ENCODE measurements at places on chromosomes 2 and 18.
A peak's percentile ranks its signal among the peaks of the same experiment; 100 is the strongest.

DNA sequence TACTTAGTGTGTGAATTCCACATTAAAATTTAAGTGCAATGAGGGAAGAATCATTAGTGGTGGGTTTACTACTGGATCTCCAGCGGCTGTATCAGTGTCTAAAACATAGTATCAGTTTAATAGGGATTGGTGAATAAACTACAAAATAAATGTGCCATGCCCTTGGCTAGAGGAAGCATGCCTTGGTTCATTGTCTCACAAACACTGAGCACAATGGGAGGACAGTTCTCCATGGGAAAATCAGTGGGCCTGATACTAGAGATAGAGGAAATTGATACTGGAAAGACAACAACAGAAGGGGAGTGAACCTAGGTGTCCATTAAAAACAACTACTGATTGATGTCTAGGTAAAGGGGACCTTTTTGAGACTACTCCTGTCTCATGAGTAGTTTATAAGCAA is 971.6 kb downstream of the SUCLG1 start:
- no peak for DNase-seq

GRCh38 chr2:1125217-1125616 is 174.6 kb downstream of the SNTG2 start:
- DNase-seq, result no peak

GRCh38 chr18:5717256-5717655 is 173.5 kb upstream of the EPB41L3 start:
- DNase-seq, result no peak

DNA sequence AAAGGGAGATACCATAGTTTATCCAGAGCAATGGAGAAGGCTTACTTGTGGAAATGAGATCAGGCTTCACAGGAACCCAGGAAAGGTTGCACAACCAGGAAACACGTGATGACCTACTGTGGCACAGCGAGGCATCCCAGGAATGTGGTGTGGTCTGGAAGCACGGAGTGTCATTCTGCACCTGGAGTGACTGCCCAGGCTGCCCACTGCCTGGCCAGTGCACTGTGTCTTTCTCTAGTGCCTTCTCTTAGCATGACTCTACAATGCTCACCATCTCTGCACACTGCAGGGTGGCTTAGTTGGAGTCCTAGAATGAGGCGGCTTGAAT is 48.9 kb downstream of the CHST9 start:
- no peak for DNase-seq

DNA sequence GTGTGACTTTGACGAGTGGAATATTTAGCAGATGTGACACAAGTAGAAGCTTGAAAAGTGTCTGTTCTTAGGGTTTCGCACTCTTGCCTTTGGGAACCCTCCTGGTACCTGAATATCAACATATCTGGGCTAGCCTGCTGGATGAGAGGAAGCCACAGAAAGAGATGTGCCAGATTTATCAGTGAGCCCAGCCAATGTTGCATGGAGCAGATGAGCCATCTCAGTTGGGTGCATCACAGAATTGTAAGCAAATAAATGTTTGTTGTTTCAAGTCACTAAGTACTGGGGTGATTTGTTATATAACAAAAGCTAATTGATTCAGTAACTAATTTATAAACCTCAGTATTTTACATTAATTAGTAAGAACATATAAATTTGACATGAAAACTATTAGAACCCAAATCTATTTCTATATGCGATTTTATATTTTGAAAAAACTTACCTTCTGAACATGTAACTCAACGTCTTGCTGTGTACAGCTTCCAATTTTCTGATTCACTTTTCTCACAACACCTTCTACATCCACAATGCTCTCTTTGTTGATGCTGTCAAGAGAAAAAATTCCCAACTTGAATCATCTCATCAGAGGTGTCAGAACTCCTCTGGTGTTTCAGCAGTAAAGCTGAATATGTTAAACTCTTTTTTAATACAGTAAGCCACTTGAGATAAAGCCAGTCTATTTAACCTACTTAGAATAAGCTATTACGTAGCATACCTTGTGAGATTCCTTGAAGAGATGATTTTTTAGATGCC is 42.3 kb downstream of the DARS1 start:
- no peak for DNase-seq

- DNase-seq, result no peak
Measured at GRCh38 chr2:40261042-40261441, 190.8 kb downstream of the SLC8A1 start.

- DNase-seq, result no peak
Measured at GRCh38 chr2:200317975-200318374, 11.5 kb downstream of the SPATS2L start.

- no peak for DNase-seq
Measured at GRCh38 chr2:188303363-188304031, 11.8 kb downstream of the GULP1 start.

DNA sequence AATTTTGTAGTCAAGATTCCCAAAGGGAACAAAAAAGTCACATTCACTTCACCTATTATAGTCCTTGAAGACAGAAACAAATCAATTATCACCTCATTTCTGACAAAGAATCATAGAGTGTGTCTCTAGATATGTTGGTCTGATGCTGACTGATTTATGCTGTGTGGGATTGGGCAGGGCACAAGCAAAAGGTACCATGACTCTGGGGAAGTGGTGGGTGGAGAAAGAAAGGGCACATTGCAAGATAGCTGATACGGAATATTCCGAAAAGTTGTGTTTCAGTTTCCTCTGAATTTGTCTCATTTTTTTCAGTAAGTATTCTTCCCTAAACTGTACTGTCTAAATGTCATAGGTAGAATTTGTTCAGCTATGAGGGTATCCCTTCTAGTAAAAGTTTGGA is 268.0 kb downstream of the MREG start:
- no peak for DNase-seq

GRCh38 chr2:217090024-217090473 is 230.2 kb upstream of the TNP1 start:
- no peak for DNase-seq

GRCh38 chr2:68934021-68934420 is 18.7 kb downstream of the GKN2 start:
- no peak for DNase-seq

DNA sequence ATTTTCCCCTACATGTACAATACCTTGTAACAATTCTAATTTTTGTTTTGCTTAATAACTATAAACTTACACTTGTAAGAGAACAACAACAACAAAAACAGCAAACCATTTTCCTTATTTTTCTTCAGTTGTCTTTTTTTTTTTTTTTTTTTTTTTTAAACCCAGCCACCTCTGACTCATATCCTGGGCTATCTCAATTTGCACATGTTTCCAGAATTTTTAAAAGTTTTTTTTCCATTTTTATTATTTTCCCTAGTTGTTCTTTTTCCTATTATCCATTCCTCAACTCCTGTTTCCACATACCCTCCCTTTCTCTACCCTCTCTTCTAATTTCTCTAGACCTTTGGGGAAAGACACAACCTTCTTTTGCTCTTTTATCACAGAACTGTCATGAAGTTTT is 112.5 kb downstream of the EFEMP1 start:
- DNase-seq, result no peak

GRCh38 chr2:32522770-32523169 is 105.1 kb upstream of the TTC27 start:
- no peak for DNase-seq

- no peak for DNase-seq
Measured at GRCh38 chr2:159476329-159476728, 140.0 kb downstream of the BAZ2B start.

DNA sequence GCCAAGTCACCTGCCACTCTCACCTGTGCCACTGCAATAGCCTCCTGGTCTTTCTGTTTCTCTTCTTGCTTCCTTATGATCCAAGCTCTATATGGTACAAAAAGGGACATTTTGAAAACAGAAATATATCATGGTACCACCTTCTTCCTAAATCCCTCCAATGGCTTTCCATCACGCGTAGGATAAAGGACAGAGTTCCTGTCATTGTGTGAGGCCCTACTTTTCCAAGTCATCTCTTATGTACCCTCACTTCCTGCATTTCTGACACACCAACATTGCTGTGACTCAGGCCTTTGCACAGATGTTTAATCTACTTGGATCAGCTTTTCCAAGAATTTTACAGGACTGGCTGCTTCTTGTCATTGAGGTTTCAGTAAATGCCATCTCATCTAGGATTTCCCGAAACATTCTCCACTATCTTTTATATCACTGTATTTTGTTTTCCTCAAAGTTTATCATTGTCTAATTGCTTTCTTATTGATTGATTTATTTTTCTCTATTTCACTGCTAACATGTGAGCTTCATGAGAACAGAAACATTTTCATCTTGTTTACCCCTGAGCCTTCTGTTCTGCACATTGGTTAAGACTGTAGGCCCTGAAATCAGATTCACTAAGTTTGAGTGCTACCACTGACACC is 426.1 kb upstream of the FANCL start:
- DNase-seq, result no peak

DNA sequence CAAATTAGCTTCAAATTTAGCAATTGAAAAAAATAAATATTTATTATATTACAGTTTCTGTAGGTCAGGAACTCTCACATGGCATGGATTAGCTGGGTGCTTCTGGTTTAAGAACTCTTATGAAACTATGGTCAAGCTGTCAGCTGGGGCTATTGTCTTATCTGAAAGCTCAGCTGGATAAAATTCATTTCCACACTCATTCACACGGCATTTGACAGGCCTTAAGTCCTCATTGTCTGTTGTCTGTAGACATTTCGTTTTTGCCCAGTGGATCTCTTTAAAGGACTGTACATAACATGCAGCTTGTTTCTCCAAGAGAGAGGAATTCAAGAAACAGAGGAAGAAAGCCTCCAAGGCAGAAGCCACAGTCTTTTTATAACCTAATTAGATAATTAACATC is 1556.8 kb upstream of the SLC39A10 start:
- no peak for DNase-seq

DNA sequence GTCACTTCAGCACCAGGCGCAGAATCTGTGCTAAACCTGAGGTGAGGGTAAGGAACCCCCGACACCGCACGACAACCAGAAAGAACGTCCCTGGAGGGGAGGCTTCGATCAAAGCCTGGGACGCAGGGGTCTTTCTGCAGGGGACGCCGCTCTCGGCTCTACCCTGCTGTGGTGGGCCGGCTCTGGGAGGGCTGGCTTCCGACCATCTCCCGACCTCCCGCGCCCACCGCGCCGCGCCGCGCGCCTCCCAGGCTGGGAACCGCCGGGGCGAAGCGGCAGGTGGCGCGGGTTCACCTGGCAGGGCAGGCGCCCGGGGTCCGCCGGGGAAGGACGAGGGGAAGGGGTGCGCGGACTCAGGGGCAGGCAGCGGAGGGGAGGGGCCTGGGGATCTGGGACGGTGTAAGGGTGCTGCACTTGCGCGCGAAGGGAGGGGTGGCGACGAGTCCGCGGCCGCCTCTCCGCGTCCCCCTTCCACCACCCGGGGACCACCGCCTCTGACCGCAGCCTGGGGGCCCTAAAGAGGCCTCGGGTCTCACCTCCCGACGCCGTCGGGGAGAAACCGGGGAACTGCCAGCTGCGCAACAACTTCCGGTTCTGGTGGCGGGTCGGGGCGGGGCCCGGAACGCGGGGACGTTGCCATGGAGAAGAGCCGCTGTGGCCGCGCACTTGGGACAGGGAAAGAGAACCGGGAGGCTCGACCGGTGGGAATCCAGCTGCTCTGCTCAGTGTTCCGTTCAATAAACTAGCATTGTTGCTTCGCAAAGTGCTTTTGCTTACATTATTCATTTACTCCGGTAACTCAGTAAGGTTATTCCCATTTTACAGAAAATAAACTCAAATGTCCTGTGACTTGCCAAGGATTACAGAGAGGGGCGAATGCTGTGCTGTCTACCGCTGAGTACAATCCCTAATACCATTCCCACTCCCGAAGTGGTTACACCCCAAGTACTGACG is at the start of gene ZNF396:
Gene ZNF396, minus strand, starts transcription at position 596 of the 954 bp plus-strand sequence. CDS start 3,045 bp downstream, outside the sequence.
- DNase-seq, result peak; percentile 62

DNA sequence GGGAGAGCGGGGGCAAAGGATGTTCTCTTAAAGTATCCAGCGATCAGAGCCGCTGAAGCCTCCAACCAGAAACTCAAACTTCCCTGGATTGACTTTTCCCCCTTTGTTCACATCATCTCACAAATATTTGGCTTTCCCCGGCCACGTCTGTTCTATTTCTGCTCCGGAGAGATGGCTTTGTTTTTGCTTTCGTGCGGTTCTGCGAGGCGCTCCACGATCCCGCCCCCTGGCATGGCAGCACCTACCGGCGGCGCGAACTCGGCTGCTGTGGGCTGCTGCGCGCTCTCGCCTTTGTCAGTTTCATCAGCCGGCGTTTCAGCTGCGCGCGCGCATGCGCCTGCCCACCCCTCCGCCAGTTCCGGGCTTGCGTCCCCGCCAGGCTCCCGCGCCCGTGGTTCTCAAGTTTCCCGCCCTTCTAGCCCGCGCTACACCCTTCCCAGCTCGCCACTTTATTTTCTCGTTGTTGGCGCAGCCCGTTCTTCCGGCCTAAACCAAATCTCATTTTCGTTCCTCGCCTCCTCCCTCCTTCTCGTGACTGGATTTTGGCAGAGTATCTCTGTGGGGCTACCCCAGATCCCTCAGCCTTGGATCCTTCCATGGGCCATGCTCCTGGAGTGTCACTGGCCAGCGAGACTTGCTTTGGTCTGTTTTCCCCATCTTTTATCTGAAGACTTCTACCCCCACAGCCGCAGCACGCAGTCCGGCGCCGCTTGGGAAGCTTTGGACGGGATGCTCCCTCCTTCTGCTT is 98.0 kb downstream of the INSIG2 start:
- peak; percentile 86 for DNase-seq

DNA sequence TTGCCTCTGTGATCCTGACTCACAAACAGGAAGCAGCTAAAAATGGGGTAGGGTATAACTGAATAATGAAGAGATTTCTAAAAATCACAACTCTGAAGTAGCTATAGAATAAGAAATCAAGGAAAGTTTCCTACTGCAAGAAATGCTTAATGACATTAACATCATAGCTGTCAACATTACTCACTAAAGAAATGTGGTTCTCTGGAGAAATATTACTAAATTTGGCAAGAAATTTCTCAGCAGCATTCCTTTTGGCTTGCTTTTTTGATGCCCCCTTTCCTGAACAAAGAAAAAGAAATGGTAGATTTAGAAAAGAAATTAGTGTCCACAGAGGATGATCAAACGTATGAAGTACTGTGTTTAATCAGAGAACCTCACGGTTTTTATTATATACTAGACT is 9.5 kb downstream of the PRKRA start:
- no peak for DNase-seq

DNA sequence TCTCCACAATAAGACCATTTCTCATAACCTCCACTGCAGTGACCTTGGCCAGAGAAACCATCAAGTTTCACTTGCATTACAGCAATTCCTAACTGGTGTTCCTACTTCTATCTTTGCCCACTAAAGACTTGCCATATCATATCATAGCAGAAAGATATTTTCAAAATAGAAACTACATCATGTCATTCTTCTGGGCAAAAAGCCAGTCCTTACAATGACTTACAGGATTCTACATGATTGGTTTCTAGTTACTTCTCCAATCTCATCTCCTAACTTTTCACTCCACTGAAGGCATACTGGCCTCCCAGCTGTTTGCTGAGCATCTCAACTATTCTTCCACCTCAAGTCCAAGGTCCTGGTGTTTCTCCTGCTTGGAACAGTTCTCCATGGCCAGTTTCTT is 151.4 kb downstream of the HNMT start:
- no peak for DNase-seq

- DNase-seq, result no peak
Measured at GRCh38 chr18:41025666-41026065, 929.4 kb upstream of the PIK3C3 start.
